ENCODE measurements at places on chromosomes 6 and 20.

GRCh38 chr6:4281341-4282293 is 146.2 kb upstream of the ECI2 start:
- no peak for DNase-seq

DNA sequence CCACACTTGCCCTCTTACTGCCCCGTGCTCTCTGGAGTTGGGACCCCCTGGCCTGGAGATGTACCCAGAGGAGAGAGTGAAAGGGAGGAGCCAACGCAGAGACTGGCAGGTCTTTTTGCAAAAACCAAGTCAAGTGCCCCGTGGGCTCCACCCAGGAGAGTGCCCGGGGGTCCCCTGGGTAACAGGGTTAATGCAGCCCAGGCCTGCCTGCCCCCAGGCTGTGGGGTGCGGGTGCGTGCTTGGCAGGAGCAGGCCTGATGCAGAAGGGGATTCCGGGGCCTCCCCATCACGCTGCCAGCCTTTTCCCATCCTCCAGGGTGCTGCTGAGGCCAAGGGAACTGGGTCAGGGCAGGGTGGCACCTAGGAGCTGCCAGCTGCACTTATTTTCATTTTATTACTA is 184.4 kb downstream of the ERMARD start:
- DNase-seq = no peak

- DNase-seq = no peak
Observed at GRCh38 chr6:11166948-11167347, 55.4 kb upstream of the ERVFRD-1 start.

GRCh38 chr20:957544-957943 is 41.4 kb upstream of the ANGPT4 start:
- no peak for DNase-seq

DNA sequence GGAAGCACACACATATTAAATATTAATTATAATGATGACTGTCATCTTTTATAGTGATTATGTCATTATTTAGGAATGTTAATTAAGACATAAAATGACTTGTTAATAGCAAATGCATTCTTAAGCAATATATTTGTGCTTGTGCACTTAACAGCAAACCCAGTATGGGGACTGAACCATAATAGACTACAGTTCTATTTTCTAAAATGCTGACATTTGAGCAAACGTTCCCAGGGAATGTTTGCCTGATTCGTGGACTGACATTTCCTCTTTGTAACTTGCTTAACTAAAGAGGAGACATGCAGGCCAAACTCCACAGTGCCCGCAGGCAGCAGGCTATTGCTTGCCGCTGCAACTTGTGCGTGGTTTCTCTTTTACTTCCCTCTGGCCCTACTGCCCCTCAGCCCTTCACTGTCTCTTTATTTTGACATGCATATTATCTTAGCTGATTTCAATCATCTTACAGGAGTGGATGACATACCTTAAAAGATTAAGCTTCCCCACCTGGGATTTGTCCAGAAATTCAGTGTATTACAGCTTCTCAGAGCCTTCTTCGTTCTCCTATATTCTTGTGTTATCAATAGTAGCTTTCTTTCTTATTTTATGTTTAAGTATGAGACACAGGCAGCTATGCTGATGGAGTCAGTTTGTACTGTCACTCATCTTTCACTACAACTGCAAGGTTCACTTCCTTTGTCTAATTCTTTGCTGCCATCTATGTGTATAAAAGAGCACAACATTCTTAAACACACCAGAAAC is 141.5 kb downstream of the GMDS start:
- DNase-seq = no peak

- DNase-seq = peak; percentile 28
Observed at GRCh38 chr20:51431321-51431720, 111.2 kb downstream of the NFATC2 start.

DNA sequence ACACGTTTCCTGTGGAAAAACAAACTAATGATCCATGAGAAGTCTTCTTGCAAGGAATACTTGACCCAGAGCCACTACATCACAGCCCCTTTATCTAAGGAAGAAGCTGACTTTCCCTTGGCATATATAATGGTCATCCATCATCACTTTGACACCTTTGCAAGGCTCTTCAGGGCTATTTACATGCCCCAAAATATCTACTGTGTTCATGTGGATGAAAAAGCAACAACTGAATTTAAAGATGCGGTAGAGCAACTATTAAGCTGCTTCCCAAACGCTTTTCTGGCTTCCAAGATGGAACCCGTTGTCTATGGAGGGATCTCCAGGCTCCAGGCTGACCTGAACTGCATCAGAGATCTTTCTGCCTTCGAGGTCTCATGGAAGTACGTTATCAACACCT is 35.4 kb downstream of the GCNT2 start:
- DNase-seq = no peak

DNA sequence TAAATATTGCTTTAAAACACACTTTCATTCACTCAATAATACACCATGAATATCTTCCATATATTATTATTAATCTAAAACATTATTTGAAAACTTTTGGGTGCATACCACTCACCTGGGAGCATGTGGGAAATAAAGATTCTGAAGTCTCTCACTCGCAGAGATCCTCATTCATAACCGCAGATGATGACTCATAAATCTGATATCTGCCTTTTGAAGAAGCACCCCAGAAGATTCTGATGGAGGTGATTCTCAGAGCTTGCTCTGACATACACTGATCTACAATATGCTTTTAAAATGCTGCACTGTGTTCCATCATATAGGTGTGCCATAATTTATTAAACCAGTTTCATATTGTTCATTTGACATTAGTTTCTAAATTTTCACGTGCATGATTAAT is 135.0 kb upstream of the SGK1 start:
- no peak for DNase-seq

- DNase-seq = peak; percentile 21
Observed at GRCh38 chr6:148577687-148578488, 168.9 kb upstream of the UST start.

GRCh38 chr6:48535582-48536009 is 424.6 kb upstream of the PTCHD4 start:
- no peak for DNase-seq

GRCh38 chr20:22495172-22495571 is 89.2 kb downstream of the FOXA2 start:
- DNase-seq = no peak

DNA sequence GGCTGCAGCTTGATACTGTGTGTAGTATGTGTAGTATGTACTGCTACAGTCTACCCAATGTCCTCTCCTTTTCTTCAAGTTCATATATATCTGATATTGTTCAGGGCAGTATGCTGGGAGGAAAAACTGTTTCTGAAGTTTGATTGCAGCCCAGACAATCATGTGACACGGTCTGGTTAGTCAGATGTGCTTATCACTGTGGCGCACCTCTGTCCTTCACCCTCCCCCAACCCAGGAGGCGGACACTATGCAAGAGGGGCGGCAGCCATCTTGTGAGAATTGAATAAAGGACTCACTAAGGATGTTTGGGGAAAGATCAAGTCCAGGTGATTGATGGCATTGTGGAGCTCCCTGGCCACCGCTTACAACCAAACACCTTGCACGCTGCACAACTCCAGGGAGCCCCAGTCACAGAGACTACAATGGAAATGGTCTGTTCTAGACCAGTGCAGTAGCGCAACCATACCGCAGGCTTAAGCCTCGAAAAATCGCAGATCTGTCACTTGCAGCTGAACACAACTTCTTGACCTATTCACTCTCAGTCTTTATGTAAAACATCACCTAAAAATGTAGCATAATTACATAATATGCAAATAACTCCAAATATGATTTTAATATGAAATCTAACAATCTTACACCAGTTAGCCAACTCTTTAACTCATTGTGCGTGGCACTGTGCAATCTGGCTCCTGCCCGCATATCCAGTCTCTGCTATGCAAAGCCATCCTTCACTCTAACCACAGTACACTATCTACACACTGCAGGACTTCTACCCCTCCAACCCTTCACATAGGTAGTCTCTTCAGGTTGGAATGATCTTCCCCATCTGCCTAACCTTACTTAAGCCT is 79.3 kb downstream of the VGLL2 start:
- DNase-seq = no peak

- DNase-seq = no peak
Observed at GRCh38 chr6:21325201-21325856, 268.2 kb upstream of the SOX4 start.

DNA sequence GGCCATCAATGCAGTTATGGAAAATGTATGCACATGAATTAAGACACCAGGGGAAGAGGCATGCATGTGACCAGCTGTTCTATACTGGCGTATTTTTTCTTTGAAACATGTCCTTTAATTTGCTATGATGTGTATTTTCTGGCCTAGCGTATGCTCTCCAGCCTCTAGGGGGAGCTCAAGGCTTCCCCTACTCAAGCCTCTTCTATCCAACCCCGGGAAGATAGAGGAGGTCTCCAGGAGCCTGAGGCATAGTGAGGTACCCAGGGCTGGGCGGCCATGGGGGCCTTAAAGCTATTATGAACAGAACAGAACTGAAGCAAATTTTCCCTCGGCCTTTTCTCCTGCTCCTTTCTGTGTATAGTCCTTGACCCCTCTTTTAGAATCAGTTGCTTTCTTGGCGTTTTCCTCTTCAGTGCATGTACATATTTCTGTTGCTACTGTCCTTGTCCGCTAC is 528.9 kb downstream of the MAFB start:
- no peak for DNase-seq

DNA sequence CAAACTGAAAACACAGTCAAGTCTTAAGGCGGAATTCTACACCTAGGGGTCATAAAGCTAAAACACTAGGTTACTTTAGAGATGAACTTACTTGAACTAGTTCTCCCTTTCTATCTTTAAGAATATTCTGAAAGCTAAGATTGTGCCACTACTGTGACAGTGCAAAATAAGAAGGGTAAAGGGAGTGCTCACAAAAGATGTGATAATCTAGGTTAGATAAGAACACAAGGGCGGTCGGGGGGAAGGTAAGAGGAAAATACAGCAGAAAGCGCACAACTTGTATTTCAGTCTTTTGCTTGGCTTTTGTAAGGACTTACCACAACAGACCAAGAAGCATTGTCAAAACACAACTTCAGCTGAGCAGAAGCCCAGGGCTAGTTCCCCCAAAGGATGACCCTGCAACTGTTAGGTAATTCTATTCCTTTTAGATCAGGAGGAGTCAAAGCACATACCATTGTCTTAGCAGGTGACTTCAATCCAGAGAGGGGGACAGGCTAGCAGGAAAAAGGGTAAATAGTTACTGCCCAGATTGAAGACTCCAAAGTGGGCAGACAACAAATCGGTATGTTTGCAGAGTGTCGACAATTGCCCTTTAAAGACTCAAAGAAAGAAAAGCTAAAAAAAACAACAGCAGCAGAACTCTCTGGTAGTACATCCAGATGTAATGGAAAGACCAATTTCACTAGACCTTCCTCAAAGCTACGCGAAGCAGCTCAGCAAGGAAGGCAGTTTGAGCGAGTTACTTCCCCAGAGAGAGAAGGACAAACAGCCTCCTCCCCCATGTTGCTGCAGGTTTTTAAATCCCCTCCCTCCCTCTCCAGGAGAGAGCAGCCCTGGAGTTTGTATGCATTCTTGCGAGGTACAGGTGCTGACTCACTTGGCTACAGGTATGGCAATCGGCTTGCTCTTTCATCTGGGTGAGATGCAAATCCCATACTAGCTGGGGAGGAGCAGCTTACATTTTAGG is 59.0 kb downstream of the RIPOR2 start:
- DNase-seq = no peak

- DNase-seq = no peak
Observed at GRCh38 chr6:51901766-51902764, 185.3 kb downstream of the PKHD1 start.

GRCh38 chr20:51352791-51353190 is 189.7 kb downstream of the NFATC2 start:
- no peak for DNase-seq

DNA sequence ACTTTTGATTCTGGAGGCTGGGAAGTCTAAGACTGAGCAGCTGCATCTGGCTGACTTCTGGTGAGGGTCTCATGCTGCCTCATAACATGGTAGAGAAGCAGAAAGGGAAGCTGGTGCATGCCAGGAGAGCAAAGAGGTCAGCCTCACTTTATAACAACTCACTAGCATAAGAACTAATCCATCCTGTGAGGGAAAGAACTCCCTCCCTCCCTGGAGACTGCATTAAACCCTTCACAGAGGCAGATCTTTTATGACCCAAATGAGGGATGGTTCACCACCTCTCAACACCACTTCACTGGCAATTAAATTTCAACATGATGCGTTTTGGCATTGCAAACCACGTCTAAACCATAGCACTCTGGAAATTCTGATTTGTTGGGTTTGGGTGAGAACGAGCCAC is 33.9 kb downstream of the STXBP5 start:
- DNase-seq = no peak

- no peak for DNase-seq
Observed at GRCh38 chr6:52749556-52750152, 13.6 kb downstream of the GSTA2 start.

GRCh38 chr6:71194724-71195123 is 93.9 kb upstream of the OGFRL1 start:
- DNase-seq = no peak

DNA sequence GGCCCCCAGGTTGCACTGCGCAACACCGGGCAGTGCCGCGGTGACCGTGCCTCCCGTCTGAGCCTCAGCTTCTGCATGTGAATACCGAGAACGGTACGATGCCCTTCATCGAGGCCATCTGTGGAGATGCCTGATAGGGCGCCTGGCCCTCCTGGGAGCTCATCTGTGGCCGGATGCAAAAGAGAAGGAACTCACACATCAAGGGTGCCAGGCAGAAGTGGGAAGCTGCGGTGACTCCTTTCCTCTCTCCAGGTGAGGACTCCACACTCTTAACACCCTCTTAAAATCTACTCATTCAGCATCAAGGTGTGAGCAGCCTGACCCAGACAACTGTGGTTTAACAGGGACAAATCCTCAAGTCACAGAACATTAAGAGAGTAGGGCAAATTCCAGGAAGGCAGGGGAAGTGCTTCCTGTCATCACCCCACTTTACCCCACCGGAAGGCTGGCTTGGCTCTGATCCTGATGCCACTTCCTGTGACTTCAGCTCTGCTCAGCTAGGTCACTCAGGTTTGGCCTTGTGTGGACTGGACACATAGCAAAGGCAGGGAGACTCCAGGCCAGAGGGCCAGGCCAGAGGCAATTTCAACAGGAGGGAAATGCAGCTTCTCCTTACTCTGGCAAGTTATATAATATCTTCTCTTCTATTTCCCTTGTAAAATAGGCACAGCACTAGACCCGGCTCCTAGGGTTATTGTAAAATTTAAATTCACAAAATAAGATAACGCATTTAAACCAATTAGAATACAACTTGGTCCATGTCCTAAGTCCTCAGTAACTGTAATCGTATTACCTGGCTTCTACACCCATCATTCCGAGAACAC is 69.4 kb downstream of the CPNE5 start:
- DNase-seq = peak; percentile 36

GRCh38 chr6:89221129-89221528 is 4.0 kb upstream of the GABRR1 start:
- no peak for DNase-seq

GRCh38 chr20:59182401-59183044 is 18.9 kb downstream of the ZNF831 start:
- DNase-seq = no peak

DNA sequence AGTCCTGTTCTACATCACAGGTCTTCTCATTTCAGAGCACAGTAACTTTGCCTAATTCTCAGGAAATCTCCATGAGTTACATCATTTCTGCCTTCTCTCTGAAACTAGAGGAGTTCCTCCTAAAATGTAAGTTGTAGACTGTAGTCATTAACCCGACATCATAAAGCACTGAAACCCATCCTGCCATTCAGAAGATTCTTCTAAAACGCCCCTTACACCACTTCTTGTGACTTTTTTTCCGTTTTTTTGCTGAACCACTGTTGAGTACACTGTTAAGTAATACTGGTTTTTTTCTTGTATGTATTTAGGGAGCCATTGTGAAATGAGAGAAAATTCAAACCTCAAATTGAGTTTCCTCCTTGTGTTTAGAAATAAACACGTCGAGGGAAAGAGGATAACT is 117.3 kb downstream of the MAP3K4 start:
- DNase-seq = no peak

- DNase-seq = no peak
Observed at GRCh38 chr20:33936656-33937055, 57.1 kb upstream of the RALY start.
